CD4-positive, alpha-beta memory T cell (primary cell): ENCODE measurements at places on chromosomes 16 and 17.

DNA sequence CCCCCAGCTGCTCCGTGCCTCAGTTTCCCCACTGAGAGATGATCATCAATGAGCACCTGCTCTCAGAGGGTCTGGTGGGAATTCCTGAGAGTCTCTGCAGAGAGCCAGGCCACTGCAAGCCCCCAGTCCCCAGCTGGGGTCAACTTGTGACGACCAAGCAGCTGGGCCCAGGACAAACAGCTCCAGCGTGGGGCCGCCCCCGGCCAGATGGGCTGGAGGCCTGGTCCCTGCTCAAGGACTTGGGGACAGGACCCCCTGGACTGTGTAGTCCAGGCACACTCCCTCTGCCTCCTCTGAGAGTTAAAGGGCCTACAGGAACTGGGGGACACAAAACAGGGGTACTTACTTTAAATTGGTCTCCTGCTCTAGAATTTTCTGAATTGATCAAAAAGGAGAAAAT is 16.6 kb upstream of the AATK start:
- H3K27ac ChIP-seq: no peak overlapping the region
- no peak overlapping the region for H3K4me3 ChIP-seq
- no peaks in the 10 kb centered on the region for H3K4me1 ChIP-seq
- H3K27me3 ChIP-seq: no peaks in the 10 kb centered on the region
- DNase-seq: no peak

GRCh38 chr16:48420437-48420836 is 35.2 kb upstream of the SIAH1 start:
- H3K27ac ChIP-seq: no peak overlapping the region
- H3K36me3 ChIP-seq: no peaks in the 10 kb centered on the region

DNA sequence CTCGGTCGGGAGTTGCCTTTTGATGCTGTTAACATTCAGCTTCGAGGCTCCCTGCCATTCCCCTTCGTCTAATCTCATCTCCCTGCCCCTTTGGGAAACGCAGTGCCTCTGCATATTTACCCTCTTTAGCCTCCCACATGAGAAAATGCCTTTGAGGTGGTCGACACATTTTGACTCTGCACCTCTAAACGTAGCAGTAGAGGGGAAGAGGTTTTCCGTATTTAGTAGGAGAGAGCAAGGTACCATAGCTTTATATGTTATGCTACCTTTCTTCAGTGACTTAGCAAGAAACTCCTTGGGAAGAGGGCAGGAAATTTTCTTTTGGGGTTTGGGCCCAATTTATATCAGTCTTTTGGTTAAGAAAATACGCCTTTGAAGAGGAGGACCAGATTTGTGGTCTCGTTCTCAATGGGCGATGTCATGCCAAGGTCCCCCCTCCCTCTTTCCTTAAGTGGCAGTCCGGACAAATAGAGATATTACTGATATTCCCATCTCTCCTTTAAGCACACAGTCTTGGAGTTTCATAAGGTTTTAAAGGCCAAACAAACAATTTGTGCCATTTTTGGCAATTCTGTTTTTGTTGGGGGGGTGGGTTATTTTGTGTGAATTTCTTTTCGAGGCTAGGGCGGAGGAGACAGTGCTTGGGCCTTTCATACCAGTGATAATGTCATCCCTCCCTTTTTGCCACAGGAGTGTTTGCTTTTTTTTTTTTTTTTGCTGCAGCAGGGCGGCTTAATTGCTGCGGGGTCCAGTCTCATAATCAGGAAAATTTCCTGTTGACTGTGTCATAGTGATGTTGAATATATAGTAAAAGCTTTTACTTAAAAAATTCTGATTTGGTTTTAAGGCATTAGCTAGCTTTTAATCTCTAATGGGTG is 1.5 kb downstream of the PAFAH1B1 start:
- no peaks in the 10 kb centered on the region for H3K36me3 ChIP-seq
- peak; percentile 30 for DNase-seq
- H3K27ac ChIP-seq: peak overlapping the region; percentile 99
- peaks cover 55% of the 10 kb centered on the region for H3K4me1 ChIP-seq
- H3K27me3 ChIP-seq: no peaks in the 10 kb centered on the region

GRCh38 chr16:55367866-55368603 is 44.0 kb downstream of the IRX6 start:
- no peaks in the 10 kb centered on the region for H3K36me3 ChIP-seq
- no peak overlapping the region for H3K4me3 ChIP-seq
- H3K27me3 ChIP-seq: peaks cover 5% of the 10 kb centered on the region
- H3K27ac ChIP-seq: no peak overlapping the region

- H3K36me3 ChIP-seq: no peaks in the 10 kb centered on the region
- peak overlapping the region; percentile 92 for H3K27ac ChIP-seq
- DNase-seq: peak; percentile 76
- H3K27me3 ChIP-seq: no peaks in the 10 kb centered on the region
- H3K4me1 ChIP-seq: peaks cover 35% of the 10 kb centered on the region
- peak overlapping the region; percentile 63 for H3K4me3 ChIP-seq
These were observed 13.2 kb downstream of the RAI1 start for GRCh38 chr17:17694169-17695081.

DNA sequence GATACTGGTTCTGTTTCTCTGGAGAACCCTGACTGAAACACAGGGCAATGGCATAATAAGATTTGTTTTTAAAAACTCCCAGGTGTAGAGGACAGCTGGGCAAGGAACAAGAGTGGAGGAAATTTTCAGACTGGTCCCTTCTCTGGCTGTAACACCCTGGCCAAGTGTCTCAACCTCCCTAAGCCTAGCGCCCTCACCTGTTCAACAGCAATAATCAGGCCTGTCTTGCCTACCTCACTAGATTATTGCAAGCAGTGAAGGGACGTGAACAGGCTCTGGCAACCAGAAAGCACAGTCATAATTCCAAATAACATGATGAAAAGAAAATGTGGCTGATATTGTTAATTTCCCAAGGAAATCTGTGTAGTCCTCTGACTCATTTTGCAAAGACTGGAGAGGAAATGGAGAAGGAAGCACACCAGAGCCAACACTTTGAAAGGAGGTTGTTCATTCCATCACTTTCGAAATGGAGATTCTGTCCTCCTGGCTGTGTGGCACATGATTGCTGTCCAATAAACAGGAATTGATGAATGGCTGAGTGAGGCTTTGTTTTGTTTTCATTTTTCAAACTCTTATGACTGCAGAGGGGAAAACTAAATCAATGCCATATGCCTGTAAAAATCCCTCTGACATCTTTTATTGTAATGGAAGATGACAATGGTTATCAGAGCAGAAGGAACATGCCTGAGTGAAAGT is 87.5 kb upstream of the HLF start:
- no peaks in the 10 kb centered on the region for H3K4me1 ChIP-seq
- no peak for DNase-seq
- no peak overlapping the region for H3K27ac ChIP-seq

DNA sequence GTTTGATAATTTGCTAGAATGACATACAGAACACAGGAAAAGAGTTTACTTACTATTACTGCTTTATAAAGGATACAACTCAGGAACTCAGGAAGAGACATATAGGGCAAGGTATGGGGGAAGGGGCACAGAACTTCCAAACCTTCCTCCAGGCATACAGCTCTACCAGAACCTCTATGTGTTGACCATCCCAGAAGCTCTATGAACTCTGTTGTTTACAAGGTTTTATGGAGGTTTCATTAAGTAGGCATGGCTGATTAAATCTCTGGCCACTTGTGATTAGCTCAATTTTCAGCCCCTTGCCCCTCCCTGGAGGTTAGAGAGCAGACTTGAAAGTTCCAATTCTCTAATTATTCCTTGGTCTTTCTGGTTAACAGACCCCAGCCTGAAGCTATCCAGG is 60.2 kb upstream of the C17orf78 start:
- no peak for DNase-seq
- H3K27me3 ChIP-seq: no peaks in the 10 kb centered on the region
- H3K4me3 ChIP-seq: no peak overlapping the region
- H3K36me3 ChIP-seq: no peaks in the 10 kb centered on the region
- H3K27ac ChIP-seq: no peak overlapping the region

GRCh38 chr16:85639529-85640253 is 26.6 kb downstream of the GSE1 start:
- no peaks in the 10 kb centered on the region for H3K4me1 ChIP-seq
- H3K36me3 ChIP-seq: no peaks in the 10 kb centered on the region
- H3K4me3 ChIP-seq: no peak overlapping the region
- no peak overlapping the region for H3K27ac ChIP-seq

DNA sequence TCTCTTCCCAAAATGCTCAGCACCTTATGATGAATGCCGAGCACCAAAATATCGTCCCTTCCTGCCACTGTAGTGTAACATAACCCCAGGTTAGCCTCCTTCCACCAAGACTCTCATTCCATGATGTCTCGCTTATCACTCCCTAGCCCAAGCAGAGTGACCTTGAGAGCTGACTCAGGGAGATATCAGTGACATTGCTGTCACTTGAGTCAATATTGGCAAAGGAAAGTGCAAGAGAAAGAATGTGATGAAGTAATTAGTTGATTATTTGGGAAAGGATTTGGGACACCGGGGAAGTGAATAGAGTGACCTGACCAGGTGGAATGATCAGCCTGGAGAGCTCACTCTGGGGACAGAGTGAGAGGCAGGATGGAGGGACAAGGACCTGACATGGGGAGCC is 2.6 kb upstream of the ANKFN1 start:
- no peak overlapping the region for H3K27ac ChIP-seq
- no peak for DNase-seq
- no peak overlapping the region for H3K4me3 ChIP-seq
- H3K27me3 ChIP-seq: no peaks in the 10 kb centered on the region
- no peaks in the 10 kb centered on the region for H3K36me3 ChIP-seq

- H3K4me1 ChIP-seq: peaks cover 5% of the 10 kb centered on the region
- no peak for DNase-seq
- no peak overlapping the region for H3K27ac ChIP-seq
- no peak overlapping the region for H3K4me3 ChIP-seq
- no peaks in the 10 kb centered on the region for H3K36me3 ChIP-seq
These were observed 26.3 kb upstream of the CBX4 start for GRCh38 chr17:79865351-79866210.

- DNase-seq: no peak
- H3K27me3 ChIP-seq: no peaks in the 10 kb centered on the region
- no peaks in the 10 kb centered on the region for H3K36me3 ChIP-seq
- H3K27ac ChIP-seq: no peak overlapping the region
- no peak overlapping the region for H3K4me3 ChIP-seq
These were observed 204.4 kb downstream of the IRF8 start for GRCh38 chr16:86103320-86103719.

GRCh38 chr16:75764154-75764768 is 38.0 kb upstream of the CPHXL start:
- no peaks in the 10 kb centered on the region for H3K4me1 ChIP-seq
- no peaks in the 10 kb centered on the region for H3K27me3 ChIP-seq
- no peaks in the 10 kb centered on the region for H3K36me3 ChIP-seq
- no peak overlapping the region for H3K4me3 ChIP-seq

- H3K27ac ChIP-seq: peak overlapping the region; percentile 16
- no peak overlapping the region for H3K4me3 ChIP-seq
- DNase-seq: no peak
These were observed 26.5 kb downstream of the KAT7 start for GRCh38 chr17:49814781-49815529.

DNA sequence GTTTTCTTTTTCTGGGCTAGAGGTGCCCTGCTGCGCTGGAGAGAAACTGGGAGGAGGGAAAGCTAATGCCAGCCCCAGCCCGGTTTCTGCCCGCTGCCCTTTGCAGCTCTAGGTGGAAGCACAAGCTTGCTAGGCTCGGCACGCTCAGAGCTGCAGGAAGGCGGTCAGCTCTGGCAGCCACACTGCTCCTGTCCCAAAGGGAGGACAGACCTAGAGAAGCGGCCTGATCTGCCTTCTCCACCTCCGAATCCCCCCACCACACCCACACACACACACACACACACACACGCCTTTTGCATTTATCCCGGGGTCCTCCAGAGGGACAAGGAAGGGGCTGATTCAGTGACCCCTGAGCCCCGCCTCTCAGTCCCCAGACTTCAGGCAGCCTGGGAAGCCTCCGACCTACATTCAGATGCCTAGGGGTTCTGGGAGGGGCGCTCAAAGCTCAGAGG is 418.1 kb downstream of the SOX9 start:
- H3K27ac ChIP-seq: no peak overlapping the region
- peaks cover 4% of the 10 kb centered on the region for H3K27me3 ChIP-seq
- H3K4me1 ChIP-seq: peaks cover 4% of the 10 kb centered on the region
- no peaks in the 10 kb centered on the region for H3K36me3 ChIP-seq

DNA sequence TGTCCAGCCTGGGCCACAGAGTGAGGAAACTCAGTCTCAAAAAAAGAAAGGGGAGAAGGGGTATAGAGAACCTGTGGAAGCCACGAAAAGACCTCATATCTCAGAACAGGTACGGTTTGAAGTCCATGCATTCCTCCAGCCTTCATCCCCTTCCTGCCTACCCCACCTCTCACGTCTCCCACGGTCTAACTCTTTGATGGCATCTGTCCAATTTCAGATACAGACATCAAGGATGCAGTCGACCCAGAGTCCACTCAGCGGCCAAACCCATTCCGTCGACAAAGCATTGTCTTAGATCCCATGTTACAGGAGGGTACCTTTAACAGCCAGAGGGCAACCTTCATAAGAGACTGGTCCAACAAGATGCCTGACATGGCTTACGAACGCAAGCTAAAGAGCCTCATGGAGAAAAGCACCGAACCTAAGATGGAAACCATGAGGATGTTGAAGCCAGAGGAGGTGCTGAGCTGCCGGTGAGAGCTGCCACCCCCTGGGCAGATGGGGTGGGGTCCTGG is 22.7 kb downstream of the C16orf78 start:
- no peaks in the 10 kb centered on the region for H3K4me1 ChIP-seq
- DNase-seq: no peak
- H3K4me3 ChIP-seq: no peak overlapping the region
- H3K27me3 ChIP-seq: peaks cover 2% of the 10 kb centered on the region
- H3K36me3 ChIP-seq: no peaks in the 10 kb centered on the region
- no peak overlapping the region for H3K27ac ChIP-seq

DNA sequence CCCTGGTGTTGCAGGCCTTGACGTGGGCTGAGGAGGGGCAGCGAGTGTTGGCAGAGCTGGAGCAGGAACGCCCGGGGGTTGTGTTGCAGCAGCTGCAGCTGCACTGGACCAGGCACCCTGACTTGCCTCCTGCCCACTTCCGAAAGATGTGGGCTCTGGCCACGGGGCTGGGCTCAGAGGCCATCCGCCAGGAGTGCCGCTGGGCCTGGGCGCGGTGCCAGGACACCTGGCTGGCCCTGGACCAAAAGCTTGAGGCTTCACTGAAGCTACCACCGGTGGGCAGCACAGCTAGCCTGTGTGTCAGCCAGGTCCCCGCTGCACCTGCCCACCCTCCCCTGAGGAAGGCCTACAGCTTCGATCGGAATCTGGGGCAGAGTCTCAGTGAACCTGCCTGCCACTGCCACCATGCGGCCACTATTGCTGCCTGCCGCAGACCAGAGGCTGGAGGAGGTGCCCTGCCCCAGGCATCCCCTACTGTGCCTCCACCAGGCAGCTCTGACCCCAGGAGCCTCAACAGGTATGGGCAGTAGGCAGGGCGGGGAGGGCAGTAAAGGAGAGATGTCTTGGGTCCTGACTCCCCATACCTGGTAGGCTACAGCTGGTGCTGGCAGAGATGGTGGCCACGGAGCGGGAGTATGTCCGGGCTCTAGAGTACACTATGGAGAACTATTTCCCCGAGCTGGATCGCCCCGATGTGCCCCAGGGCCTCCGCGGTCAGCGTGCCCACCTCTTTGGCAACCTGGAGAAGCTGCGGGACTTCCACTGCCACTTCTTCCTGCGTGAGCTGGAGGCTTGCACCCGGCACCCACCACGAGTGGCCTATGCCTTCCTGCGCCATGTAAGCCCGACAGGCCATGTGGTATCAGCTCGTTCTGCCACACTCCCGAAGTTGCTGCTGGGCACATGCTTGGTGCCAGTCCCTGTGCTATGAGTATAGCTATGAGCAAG is 5.6 kb downstream of the PLEKHG4 start:
- no peak for DNase-seq
- peaks cover 10% of the 10 kb centered on the region for H3K4me1 ChIP-seq
- no peak overlapping the region for H3K4me3 ChIP-seq
- no peaks in the 10 kb centered on the region for H3K36me3 ChIP-seq
